ENCODE measurements at places on chromosomes 4 and X.

DNA sequence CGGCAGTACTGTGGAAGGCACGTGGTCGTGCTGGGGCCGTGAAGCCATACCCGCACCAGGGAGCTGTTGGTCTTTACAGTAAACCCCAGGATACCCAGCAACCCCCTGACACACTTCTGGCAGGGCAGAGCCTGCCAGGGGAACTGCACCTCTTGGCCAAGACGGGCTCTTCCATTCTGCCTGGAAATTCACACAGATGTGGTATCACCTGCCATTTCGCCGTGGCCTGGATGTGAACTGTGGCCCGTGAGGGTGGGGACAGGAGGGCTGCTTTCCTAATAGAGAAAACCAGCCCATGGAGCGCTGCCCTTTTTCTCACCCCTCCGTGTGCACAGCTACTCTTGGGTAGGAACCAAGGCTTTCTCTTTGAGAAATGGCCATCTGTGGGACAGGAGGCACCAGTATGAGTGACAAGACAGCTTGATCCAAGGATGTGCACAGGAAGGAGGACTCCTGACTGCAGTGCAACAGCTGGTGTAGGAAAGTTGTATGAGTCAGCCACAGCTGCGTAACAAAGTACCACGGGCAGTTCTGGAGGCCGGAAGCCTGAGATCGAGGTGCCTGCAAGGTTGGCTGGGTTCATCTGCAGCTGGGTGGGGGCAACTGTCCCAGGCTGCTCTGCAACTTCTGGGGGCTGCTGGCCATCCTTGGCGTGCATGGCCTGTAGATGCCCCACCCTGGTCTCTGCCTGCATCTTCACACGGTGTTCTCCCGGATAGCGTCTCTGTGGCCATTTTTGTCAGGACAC, 95.7 kb downstream of the PSAPL1 start:
- no peak for DNase-seq

DNA sequence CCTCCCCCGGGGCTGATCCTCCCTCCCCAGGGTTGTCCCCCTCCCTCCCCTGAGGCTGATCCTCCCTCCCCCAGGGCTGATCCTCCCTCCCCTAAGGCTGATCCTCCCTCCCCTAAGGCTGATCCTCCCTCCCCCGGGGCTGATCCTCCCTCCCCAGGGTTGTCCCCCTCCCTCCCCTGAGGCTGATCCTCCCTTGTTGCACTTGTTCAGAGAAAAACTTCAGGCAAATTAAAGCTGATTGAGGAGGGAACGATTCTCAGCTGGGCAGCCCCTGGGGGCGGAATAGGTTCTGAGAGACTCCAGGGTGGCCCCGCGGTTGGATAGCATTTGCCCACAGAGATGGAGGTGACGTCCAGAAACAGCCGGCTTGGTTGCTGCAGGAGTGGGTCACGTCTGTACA, 110.7 kb upstream of the ADRA2C start:
- no peak for DNase-seq

GRCh38 chr4:109803924-109804571, 2.2 kb upstream of the CFI start:
- no peak for DNase-seq

- DNase-seq, result no peak
Measured at GRCh38 chrX:6761251-6761650, 226.3 kb upstream of the VCX3A start.

GRCh38 chrX:66004928-66005829, 34.7 kb downstream of the VSIG4 start:
- no peak for DNase-seq
